ENCODE measurements at places on chromosomes 7 and 10.
A peak's percentile ranks its signal among the peaks of the same experiment; 100 is the strongest.

GRCh38 chr10:95864906-95865813, 42.6 kb upstream of the CC2D2B start:
- peak; percentile 68 for DNase-seq

DNA sequence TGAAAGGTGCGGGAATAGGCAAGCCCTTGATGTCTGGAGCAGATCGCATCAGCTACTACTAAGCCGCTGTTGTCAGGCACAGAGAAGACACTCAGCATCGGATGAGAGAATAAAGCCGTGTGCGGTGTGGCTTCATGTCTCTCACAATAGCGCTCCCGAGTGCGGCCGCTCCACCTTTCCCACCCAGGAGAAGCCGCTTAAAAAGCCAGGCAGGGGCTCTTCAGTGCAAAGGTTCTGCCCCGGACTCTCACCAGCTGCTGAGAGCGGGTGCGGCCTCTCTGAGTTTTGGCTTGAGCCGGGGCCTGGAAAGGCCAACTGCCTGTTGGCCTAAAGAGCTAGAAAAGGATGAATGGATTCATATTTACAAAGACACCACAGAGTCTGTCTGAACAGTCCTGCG, 600.6 kb downstream of the DNAJB6 start:
- no peak for DNase-seq

GRCh38 chr7:92854501-92855238, 18.3 kb upstream of the CDK6 start:
- no peak for DNase-seq

- DNase-seq: no peak
Observed at GRCh38 chr7:43467406-43467805, 115.5 kb upstream of the STK17A start.

DNA sequence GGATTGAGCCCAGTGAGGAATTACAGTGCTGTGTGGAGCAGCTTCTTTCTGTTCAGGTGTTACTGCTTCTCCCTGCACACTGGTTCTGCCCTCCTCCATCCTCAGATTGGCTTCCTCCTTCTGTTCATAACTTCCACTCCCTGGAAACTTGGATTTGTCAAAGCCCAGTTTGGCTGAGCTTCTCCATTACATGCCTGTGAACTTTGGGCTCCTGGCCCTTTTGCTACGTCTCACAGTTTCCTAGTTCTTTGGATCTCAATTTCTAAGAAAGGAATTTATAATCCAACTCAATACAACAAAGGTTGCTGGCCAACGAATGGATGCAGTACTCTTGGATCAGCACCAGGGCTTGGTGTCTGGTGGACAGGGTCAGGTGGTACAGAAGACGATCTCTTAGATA, 318.1 kb downstream of the RPS24 start:
- DNase-seq: no peak

GRCh38 chr7:67692425-67692824, 695.8 kb downstream of the TYW1 start:
- no peak for DNase-seq

DNA sequence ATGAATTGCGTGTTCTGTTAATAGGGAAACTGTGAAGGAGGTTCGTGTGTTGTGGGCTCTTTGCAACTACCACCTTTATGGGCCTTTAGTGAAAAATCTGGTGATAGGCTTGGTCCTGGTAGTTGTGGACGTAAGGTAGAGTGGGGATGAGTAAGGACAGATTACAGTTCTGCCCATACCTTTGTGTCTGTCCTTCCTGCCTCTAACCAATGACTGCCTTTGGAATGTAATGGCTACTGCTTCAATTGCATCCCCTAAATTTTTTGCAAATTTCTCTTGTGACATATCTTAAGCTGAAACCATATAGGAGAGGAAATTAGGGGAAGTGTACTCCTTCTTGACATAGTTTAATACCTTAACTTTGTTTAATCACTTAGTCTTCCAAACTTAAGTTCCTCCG, 82.3 kb downstream of the ADK start:
- no peak for DNase-seq

GRCh38 chr7:134922720-134923704, 63.3 kb upstream of the AGBL3 start:
- DNase-seq: no peak
